ENCODE measurements at places on chromosomes 2 and 18.

DNA sequence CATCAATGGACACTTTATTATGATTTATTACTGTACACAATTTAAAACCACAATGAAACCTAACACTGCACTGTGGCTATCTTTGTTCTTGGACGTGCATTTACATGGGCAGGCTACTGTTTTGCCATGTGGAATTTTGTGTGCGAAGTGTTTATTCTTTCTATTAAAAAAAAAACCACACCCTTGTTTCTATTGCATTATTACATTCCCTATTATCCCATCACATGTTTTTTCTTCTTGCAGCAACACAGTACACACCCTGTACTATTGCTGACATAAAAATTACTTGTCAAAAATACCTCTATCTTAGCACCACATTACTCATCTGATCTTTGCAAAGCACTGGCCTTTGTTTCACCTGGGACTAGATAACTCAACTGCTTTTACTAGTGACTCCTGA lies 1.5 kb downstream of the RNF152 start:
- no peak for DNase-seq

DNA sequence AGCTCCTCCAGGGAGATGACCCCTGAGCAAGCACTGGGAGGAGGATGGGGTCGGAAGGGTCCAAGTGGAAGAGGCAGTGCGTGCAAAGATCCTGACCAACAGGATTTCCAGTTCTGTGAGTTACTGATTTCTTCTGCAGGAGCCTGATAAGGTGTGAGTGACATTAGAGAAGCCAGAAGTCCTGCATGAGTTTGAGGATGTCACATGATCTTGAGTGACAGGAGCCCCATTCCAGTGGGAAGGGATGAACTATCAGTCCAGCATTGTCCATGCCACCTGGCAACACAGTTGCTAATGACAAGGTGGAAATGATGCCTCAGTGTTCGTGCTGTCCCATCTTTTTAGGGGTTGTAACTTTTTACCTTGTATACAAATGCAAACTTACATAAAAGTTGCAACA lies 285.1 kb upstream of the HDAC4 start:
- DNase-seq: no peak

- no peak for DNase-seq
Observed at GRCh38 chr18:33532978-33533377, 45.0 kb upstream of the ASXL3 start.

DNA sequence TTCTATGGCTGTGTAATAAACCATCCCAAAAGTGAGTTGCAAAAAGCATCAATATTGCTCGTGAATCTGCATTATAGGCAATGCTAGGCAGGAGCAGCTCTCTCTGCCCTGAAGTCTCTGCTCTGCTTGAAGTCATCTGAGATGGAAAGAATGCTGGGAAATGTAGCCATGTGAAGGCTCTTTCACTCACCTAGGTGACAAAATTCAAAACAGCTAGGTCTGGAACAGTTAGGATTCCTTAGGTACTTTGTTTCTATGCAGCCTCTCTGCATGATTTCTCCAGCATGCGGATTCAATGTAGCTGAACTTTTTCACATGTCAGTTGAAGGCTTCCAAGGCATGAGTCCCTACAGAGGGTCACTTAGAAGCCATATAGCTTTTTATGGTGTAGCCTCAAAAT lies 1383.7 kb downstream of the LRP1B start:
- no peak for DNase-seq

- DNase-seq: no peak
Observed at GRCh38 chr2:219362072-219362471, 25.6 kb downstream of the DNPEP start.

- peak; percentile 46 for DNase-seq
Observed at GRCh38 chr2:111049792-111050640, 70.7 kb upstream of the BCL2L11 start.

DNA sequence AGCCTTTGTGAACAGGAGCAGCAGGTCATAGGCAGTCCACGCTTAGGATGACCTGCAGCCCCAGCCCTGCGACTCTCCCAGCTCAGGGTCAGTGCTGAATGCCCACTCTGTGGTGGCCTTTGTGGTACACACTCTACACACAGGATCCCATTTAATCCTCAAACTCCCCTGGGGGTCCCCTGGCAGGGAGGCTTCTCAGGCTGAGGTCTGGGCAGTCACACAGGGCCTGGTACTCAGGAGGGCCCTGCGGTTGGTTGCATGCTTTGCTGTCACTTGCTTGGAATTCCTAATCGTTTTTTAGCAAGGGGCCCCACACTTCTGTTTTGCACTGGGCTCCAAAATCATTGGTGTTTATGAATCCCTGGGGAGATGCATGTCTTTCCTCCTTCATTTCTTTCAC lies 113.0 kb downstream of the EML6 start:
- no peak for DNase-seq

- DNase-seq: no peak
Observed at GRCh38 chr2:54531558-54531957, 75.4 kb downstream of the SPTBN1 start.

GRCh38 chr18:46067438-46068007 lies 4.5 kb downstream of the PSTPIP2 start:
- no peak for DNase-seq

- DNase-seq: no peak
Observed at GRCh38 chr2:161370981-161371380, 45.1 kb upstream of the TBR1 start.

DNA sequence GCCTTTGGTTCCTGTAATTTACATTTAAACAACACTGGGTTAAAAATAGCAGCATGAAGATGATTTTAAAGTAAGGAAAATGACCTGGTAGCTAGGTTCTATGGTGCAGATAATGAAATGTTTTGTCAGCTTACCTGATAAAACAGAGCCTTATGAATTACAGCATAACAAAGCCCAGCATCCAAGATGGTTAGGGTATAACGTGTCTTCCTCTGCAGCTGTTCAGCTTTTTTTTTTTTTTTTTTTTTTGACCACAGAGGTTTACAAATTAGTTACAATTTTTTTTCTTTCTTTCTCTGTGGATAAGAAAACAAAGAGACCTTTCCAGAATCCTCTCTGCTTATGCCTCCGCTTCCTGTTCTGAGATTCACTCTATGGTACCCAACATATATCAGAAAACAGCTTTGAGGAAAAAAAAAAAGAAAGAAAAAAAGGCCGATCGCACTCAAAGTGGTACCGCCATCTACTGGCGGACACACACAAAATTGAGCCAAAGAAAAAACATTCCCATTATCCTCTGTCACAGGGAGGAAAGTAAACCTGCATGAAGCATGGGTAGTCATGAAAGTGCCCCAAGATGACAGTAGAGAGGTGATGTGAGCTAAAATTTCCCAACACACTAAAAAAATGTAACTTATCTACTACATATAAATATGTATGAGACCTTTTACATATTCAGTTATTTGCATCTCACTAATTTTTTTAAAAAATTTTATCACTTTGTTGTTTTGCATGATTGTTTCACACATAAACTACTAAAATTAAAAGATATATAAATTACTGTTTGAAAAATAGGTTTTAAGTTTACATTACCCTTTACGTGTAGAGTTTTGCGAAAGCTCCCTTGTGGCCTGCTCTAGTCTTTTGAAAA lies at the start of gene SCN3A:
SCN3A (minus strand) TSS at position 362 of the 871 bp plus-strand sequence. CDS start 27,656 bp downstream, outside the sequence.
- peak; percentile 33 for DNase-seq

DNA sequence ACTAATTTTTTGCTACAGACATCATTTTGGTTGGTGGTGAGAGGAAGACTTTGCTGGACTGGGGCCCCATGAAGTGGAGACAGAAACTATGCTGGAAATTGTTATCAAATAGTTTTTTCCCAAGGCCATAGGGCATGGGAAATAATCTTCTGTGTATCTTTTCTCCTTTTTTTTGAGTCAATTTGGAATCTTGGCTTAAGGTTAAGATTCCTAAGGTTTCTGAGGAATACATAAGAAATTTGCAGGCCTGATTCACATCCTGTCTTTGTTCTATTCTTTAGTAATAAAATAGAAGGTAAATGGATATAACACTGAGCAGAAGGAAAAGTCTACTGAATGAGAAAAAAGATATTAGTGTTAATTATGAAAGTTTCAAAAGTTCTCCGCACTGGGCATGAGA lies 16.6 kb downstream of the SMC6 start:
- no peak for DNase-seq

DNA sequence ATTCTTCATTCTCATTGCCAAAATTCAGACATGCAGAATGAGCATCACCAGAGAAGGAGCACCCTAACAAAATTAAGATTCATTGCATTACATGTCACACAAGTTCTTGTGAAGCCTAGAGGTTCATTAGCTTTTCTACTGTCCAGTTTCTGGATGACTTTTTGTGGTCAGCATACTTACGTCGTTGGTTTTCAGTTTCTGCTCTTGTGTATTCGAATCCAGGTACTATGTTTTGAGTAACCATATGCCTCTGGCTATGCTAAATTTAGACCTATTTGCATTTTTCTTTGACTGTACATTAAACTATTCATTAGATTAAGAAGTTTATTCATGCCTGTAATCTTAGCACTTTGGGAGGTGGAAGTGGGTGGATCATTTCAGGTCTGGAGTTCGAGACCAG lies 251.3 kb downstream of the PARD3B start:
- no peak for DNase-seq

GRCh38 chr18:79926715-79927606 lies 24.5 kb downstream of the SLC66A2 start:
- DNase-seq: no peak

- DNase-seq: no peak
Observed at GRCh38 chr2:203705178-203705577, 1.3 kb upstream of the CD28 start.

DNA sequence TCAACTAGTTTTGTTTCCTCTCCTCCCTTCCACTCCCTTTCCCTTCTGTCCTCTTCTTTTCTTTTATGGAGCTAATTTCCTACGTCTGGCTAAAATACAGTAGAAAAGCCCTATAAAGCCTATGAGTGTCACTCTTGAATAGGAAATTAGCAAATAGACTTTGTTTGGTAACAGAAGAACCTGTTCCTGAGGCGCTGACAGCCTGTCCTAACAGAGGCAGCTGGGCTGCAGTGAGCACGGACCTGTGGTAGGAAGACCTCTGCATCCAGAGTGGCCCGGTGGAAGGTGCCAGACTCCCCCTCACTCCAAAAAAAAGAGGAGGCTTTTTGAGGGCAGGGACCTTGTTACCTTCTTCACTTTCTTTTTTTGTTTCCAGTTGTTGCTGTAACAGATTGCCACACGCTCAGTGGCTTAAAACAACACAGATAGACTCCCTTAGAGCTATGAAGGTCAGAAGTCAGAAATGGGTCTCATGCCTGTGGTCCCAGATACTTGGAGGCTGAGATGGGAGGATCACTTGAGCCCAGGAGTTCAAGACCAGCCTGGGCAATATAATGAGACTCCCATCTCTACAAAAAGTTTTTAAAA lies 81.2 kb upstream of the TXNDC2 start:
- no peak for DNase-seq

- no peak for DNase-seq
Observed at GRCh38 chr2:158668001-158668765, 126.9 kb upstream of the DAPL1 start.

DNA sequence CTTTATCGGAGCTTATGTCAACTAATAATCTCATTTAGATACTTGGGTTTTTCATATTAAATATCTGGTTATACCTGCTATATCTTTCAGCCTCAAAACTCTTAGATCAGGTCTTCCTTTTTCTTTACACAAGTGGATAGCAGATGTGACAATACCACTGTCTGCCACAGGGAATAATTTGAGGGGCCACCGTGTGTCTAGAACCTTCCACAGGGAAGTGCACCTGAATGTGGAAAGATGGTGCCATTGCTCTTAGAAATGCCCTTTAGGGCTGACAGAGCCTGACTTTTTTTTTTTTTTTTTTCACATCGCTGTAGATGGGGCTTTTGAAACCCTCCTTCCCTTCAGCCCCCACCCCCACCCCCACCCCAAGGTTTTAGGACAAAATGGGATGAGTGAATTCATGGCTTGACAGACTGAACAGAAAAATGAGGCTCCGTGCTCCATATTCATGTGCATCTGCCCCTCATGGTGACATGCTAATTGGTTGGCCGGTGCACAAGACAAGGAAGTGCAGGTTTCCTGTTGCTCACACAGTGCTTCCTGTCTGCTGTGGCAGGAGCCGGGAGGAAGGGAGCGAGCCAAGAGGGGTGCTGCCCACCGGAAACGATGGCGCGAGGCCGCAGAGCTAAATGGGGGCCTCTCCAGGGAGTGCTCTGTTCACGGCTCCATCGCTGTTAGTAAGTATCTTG lies 246.0 kb downstream of the LDLRAD4 start:
- DNase-seq: peak; percentile 67

DNA sequence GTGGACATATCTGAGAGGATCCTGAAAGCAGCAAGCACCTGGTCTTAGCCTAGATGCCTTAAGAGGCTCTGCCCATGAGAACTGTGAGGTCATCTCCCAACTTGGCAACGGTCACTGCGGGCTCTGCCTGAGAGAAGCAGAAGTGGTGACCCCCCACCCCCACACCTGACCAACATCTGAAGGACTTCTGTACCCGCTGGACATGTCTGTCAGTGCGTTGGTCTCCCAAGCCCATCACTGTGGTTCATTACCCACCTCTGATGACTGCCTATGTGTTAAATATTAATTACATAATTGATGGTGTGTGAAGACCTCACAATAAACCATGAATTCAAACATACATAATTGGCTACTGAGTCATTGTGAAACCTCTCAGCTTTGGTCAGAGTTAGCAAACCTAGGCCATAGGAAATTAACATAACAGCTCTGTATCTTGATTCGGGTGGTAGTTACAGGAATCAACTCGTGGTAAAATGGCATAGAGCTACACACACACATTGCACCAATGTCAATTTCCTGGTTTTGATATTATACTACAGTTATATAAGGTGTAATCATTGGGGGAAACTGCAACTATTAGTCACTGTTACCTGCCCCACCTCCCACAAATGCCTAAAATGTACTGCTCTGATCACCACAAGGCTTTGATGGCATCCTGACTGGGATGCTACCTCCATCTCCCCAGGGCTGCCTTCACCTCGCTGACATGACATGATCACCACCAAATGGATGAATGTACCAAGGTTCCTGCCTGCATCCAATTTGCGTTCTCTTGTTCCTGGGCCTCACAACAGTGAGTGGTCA lies 4.3 kb upstream of the GALNT1 start:
- peak; percentile 30 for DNase-seq

- no peak for DNase-seq
Observed at GRCh38 chr18:24300703-24301102, 96.9 kb downstream of the OSBPL1A start.

- DNase-seq: no peak
Observed at GRCh38 chr2:45750001-45750400, 98.5 kb downstream of the PRKCE start.

GRCh38 chr2:190948671-190949070 lies 65.3 kb downstream of the STAT1 start:
- DNase-seq: no peak

DNA sequence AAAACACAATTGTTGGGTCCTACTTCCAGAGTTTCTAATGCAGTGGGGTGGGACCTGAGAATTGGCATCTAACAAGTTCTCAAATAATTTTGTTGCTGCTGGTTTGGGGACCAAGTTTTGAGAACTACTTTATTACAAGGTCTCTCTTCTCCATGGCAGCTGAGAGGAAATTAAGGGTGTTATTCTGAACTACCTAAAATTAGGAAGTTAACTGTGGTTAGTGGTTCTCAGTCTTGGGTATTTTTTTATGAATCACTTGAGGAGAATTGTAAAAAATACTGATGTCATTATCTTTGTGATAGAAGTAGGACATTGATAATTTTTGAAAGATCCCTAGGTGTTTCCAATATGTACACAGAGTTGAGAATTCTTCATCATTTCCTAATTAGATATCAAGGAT lies 210.2 kb downstream of the MC4R start:
- no peak for DNase-seq
